ENCODE measurements at places on chromosomes 1 and 21.

DNA sequence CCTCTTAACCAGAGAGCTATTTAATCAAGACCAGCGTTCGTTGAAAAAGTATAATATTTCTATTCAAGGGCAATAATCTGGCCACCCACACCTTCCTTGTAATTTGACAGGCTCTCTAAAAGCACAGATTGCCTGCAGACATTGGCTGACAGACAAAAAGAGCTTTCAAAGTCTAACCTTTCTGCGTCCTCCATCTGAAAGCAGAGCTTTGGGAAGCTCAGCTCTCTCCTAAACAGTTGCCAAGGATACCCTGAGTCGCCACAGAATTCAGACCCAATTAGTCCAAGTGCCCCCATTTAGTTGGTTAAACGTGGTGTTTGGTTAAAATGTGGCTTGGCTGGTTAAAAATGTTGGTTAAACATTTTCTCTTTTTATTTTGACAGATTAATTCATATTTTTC, 33.7 kb upstream of the PLA2G2C start:
- no peak for DNase-seq

DNA sequence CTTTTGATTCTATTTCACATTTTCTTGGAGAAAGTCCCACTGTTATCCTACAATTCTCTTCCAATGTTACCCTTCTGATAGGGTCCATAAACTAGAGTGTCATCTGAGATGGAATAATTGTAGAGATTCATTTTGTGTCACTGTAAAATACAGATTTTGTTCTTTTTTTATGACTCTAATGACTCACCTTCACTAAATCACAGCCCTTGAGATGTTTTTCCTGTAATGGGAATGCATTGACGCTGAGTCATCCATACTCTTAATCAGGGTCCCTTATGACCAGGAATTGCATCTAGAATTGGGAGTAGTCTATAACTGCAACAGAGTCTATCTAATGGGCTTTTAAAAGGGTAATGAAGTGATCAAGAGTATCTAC, 315.5 kb downstream of the TGFB2 start:
- DNase-seq = no peak

DNA sequence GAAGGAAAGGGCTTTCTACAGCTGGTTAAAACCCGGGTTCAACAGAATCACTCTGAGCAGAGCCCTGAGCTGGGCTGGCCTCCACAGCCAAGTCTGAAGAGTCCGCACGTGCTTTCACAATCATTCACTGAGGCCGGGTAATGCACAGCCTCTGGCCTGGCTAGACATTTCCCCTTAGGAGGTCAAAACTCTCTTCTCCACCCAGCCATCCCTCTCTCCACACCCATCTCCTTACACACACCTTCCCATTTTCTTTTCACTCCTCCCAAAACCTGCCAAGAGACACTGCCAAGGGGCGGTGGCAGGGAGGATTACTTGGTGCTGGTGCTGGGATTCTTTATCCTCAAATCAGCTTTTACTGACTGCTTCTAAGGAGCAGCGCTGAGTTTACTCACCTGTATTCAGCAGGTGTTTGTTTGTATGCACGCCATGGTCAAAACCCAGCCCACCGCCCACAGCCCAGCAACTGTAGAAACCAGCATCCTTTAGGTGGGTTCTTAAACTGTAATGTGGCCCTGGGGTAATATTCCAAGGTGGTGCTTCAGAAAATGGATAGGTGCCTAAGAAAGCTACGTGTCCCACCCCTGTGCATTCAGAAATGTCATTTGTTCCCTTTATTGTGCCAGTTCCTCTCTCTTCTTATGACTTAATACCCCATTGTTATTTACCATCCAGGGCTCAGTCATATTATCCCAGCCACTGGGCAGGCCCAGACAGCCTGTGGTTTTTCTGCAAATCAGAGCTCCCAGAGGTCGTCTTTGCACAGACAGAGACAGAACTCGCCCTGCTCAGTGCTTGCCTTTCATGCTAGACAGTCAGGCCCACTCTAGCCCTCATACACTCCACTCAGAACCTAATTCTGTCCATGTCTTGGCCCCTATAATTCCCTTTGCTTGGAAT, 80.2 kb downstream of the ADSS2 start:
- DNase-seq = no peak

- DNase-seq = no peak
These were observed 96.6 kb upstream of the KIAA1614 start for GRCh38 chr1:180816132-180816531.

DNA sequence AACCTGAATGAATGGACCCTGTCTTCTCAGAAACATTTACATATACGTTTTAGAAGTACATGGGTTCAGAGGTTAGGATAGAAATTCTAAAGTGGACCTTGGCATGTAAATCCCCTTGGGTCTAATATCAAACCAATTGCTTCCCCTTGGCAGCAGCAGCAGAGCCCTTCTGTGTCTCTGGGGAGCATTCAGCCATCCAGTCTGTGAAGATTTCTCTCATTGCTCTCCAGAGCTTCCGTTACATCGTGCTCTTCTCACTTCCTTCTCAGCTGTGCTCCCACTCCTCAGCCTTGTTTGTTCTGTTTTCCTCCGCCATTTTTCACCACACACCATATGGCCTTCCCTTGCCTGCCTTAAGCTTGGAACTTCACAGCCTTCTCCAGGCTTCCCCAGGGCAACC, 61.5 kb upstream of the ATP1B1 start:
- no peak for DNase-seq

DNA sequence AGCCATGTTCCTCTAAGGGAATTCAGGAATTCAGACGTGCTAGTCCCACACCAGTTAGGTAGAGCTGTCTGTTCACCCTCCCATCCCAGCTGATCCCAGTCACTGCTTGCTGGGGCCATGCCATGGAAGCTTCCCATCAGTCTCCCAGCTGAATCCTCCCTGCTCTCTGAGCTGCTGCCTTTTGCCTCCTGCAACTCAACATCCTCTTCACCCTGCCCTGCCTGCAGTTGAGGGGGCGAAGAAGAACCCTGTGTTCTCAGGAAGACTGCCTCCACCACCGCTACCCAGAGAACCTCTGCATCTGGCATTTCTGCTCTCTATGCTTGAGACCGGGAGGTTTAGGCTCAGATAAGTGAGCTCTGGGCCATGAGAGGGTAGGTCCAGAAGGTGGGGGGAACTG, 16.2 kb downstream of the CDCA8 start:
- no peak for DNase-seq

- DNase-seq = no peak
These were observed 185.1 kb upstream of the CAMK1G start for GRCh38 chr1:209398313-209398991.

GRCh38 chr1:100516857-100517256, 21.1 kb upstream of the GPR88 start:
- DNase-seq = no peak

- DNase-seq = no peak
These were observed 59.0 kb upstream of the CD1D start for GRCh38 chr1:158121604-158122254.

- DNase-seq = no peak
These were observed 298.8 kb downstream of the KIF26B start for GRCh38 chr1:245453541-245453940.

DNA sequence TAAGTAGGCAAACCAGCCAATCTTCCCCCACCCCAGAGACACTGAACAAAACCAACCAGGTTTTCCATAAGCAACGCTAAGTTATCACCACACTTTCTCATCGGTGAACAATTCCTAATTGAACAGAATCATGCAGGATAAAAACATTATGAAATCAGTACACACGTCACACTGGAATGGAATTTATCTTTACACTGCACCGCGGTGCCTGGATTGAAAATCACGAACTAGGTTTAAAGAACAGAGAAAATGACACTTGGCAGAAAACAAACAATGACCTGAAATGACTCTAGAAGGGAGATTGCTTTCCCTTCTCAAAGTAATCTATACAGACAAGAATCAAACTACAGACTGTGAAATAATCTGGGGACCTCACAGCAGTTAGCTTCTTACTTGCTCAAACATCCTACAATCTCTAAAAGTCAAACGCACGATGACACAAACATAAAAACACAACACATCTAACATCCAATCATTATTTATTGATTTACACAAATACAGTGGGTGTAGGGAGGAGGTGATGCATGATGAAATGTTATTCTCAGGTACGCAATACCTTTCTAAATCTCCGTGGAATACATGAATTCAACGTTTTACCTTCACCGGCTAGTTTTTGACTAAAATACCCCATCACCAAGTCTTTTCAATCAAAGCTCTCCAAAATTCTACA, 1.9 kb downstream of the EIF4G3 start:
- DNase-seq = no peak

DNA sequence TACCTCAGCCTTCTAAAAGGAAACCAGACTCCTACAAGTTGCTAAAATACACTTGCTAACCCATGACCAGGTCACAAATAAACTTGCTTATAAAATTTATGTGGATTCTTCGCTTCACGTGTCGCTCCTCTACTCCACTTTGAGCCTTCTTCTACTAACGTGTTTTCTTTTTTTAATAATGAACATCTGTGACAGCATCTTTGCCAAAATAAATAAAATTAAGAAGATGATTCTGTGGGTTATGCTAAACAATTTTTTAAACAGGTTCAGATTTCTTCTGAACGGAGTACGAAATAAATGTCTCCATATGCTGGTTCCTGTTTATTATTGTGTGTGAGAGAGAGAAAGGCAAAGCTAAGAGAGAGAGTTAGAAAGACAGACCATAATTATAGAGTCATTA, 735.8 kb downstream of the LTN1 start:
- DNase-seq = no peak

- DNase-seq = no peak
These were observed 392.6 kb downstream of the NTNG1 start for GRCh38 chr1:107533436-107533835.

DNA sequence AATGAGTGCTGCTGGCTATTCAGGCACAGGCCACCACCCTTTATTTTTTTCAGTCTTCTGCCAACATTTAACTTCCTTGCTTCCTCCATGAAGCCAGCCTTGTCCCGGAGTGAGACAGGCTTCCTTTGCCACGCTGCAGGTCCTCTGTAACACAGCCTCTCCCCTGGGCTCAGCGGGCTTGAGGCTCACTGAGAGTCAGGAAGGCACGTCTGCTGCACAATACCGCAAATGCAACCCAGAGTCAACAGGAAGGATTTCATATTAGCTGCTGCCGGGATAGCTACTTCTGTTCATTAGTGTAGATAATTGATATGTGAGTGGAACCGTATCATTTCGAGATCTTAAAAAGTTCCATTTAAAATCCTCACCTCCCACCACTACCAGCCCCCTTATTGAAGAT, 22.5 kb downstream of the MYOG start:
- DNase-seq = no peak

DNA sequence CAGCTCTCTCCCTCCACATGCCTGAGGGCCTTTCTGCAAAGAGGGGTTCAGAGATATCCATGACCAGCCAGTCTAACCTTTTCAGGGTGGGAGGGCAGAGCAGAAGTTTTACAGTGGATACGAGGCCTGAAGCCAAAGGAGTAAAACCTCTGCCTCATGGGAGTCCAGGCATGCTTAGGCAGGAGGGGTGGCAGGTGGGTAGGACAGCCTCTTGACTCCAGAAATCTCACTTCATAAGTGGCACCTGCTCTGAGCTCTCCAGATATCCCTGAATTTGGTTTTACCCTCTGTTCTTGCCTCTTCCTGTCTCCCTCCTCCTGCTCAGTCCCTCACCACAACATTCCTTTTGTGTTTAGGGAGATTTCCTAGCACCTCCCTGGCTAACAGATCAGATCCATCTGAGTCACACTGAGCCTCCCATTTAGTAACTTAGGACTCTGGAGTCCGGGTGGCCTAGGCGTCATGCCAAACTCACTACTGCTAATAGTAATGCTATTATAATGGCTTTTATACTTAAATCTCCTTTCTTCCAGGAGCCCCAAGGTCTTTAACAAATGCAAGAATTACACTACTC, 201.0 kb downstream of the HS2ST1 start:
- no peak for DNase-seq

GRCh38 chr1:228088586-228089498, 6.3 kb downstream of the ARF1 start:
- no peak for DNase-seq

GRCh38 chr21:27326301-27326700, 359.4 kb upstream of the ADAMTS5 start:
- DNase-seq = no peak

DNA sequence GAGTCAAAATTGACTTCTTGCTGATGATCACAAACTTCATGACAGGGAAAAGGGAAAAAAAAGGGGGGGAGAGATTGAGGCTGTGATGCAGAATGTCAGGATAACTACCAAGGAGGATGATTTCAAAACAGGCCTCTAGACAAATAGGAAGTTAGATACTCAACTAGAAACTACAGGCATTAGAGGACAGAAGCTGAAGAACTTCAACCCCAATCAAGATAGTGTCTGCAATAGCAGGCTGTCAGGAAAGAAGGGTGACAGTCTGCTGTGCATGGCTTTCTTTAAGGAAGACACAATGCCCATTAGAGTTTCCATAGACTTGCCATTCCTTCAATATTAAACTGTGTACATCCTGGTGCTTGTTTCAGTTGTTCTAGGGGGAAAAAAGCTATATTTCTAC, 257.2 kb downstream of the TTLL7 start:
- DNase-seq = no peak

- DNase-seq = peak; percentile 87
These were observed 46.0 kb downstream of the VPS26C start for GRCh38 chr21:37220981-37221664.

DNA sequence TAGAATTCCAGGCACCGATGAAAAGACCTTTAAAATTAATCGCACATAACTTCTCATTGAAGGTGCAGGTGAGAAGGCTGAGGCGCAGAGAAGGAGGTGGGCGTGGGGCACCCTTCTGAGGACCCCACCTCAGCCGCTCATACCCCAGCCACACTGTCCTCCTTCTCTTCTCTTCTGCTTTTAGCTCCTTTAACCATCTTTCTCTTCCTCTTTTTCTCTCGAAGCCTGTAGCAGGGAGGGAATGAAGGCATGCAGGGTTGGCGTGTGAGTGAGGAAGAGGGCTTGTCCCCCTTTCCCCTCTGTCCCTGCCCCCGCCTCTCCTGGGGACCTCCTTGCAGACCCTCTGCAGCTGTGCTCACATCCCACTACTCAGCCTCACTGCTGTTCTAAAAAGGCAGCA, 57.8 kb upstream of the CACNA1E start:
- DNase-seq = no peak

DNA sequence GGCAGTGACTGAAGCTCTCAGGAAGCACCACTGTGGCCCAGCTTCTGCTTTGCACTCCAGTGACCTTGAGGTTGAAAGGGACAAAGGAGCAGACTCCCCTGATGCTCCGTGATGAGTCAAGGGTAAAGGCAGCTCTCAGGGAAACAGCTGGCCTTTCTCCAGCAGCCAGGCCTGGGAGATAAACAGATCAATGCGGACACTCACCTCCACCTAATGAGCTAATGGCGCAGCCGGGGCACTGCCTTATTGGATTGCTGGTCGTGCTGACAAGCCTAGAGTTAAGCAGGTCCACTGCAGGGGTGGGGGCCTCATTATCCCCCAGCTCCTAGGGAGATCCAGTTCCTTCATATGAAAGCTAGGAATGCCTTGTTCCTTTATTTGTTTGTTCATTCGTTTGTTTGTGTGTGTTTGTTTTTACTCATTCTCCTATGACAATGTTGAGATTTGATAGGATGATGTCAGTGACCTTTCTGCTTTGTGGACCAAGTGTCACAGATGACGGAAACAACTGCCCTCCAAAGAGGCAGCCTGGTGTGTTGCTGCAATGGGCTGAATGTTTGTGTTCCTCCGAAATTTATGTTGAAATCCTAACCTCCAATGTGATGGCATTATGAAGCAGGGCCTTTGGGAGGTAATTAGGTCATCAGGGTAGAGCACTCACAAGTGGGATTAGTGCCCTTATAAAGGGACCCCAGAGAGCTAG, 141.4 kb upstream of the BEND5 start:
- no peak for DNase-seq

GRCh38 chr1:198761859-198762616, 123.2 kb downstream of the PTPRC start:
- no peak for DNase-seq

GRCh38 chr1:20640183-20640597, 6.9 kb downstream of the PINK1 start:
- peak; percentile 38 for DNase-seq

- DNase-seq = no peak
These were observed 65.2 kb upstream of the SGIP1 start for GRCh38 chr1:66468722-66469121.

Data from renal cortex interstitium (tissue), 15 donors.